ENCODE measurements at places on chromosomes 2 and 18. TPM values are rescaled to one million over a fixed set of nuclear protein-coding genes. Genes with fewer than 3 reads are reported as not detected.

SLC30A3 gene
- polyA plus RNA-seq: not detected

CLIP4 gene
- 19.6 TPM for polyA plus RNA-seq

IL1F10 gene
- not detected for polyA plus RNA-seq

FZD7 gene
- 0.05 TPM for polyA plus RNA-seq

- no peaks in the 10 kb centered on the region for H3K36me3 ChIP-seq
- DNase-seq: no peak
- H3K27me3 ChIP-seq: no peaks in the 10 kb centered on the region
- no peaks in the 10 kb centered on the region for H3K4me1 ChIP-seq
- H3K27ac ChIP-seq: no peak overlapping the region
- H3K4me3 ChIP-seq: no peak overlapping the region
These were observed 38.7 kb downstream of the PTGR3 start for GRCh38 chr18:75170022-75170789.

- H3K27ac ChIP-seq: no peak overlapping the region
- no peak for DNase-seq
- no peaks in the 10 kb centered on the region for H3K36me3 ChIP-seq
- H3K27me3 ChIP-seq: no peaks in the 10 kb centered on the region
These were observed 38.0 kb downstream of the BIN1 start for GRCh38 chr2:127069003-127069402.

DNA sequence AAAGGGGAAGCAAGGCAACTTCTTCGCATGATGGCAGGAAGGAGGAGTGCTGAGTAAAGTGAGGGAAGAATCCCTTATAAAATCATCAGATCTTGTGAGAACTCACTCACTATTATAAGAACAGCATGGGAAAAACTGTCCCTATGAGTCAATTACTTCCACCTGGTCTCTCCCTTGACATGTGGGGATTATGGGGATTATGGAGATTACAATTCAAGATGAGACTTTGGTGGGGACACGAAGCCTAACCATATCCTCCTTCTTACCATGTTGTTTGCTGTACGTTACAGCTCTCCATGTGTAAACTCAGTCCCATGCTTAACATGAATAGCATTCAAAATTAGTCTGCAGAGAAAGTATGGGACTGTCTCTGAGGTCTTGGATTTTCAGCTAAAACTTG is 1096.8 kb upstream of the ACVR2A start:
- H3K4me3 ChIP-seq: no peak overlapping the region
- no peaks in the 10 kb centered on the region for H3K27me3 ChIP-seq
- DNase-seq: no peak
- no peak overlapping the region for H3K27ac ChIP-seq
- H3K4me1 ChIP-seq: no peaks in the 10 kb centered on the region

- no peak overlapping the region for H3K27ac ChIP-seq
- no peak overlapping the region for H3K4me3 ChIP-seq
- no peaks in the 10 kb centered on the region for H3K36me3 ChIP-seq
These were observed 80.9 kb downstream of the GCA start for GRCh38 chr2:162424816-162425215.
